NCI-H1092 (cell line): ENCODE measurements at places on chromosomes 5 and 9.

- no peak for DNase-seq
Measured at GRCh38 chr9:129933185-129934040, 98.2 kb downstream of the USP20 start.

DNA sequence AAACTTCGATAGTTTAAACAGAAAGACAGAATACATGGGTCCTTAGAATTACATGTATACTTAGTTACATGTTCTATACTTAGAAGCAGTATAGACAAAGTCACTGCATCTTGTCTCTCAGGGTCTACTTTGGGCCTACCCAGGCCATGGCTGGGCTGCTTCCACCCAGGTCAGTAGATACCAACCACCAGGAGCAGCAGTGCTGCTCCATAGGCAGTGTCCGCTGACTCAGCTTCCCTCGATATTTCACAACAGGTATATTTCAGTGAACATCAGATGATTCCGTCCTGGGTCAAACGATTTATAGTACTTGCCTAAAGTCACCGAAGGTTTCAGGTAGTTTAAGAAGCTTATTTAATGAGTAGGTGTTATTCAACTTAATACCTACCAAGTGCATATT lies 18.0 kb downstream of the IARS1 start:
- DNase-seq = no peak

GRCh38 chr9:129610473-129611306 lies 10.2 kb downstream of the C9orf50 start:
- DNase-seq = peak; percentile 29

DNA sequence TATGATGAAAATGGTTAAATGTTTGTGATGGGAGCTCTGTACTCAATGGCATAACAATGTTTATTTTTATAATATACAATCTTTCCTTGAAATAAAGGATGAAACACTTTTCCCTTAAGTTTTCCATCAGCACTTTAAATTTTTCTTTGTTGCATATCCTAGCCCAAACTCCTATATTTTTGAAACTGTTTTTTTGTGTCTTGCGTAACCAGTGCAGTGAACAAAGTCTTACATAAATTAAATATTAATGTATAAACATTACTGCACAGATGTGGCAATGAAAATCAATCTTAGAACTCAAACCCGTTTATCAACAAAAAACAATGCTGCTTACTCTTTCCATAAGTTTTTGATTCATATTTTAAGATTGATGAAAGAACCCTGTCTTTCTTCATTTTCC lies 34.1 kb upstream of the IL31RA start:
- no peak for DNase-seq

DNA sequence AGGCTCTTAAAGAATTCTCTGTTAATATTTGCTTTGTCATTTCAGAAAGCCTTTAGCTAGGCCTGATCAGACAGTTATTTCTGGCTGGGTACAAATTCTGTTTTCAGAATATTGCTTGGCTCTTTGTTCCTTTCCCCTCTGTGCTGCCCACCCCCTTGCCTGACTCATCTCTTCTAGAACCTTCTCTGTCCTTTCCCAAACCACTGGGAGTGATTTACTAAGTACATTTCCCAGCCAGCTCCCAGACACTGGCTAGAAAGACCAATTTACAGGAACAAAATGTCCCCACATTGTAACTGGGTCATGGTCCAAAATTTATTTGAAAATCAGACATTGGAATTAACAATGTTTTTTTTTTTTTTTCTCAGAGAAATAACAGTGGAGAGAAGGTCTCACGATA lies 133.1 kb upstream of the MAP1B start:
- DNase-seq = no peak

GRCh38 chr9:76419782-76420380 lies 25.7 kb upstream of the RFK start:
- DNase-seq = no peak

DNA sequence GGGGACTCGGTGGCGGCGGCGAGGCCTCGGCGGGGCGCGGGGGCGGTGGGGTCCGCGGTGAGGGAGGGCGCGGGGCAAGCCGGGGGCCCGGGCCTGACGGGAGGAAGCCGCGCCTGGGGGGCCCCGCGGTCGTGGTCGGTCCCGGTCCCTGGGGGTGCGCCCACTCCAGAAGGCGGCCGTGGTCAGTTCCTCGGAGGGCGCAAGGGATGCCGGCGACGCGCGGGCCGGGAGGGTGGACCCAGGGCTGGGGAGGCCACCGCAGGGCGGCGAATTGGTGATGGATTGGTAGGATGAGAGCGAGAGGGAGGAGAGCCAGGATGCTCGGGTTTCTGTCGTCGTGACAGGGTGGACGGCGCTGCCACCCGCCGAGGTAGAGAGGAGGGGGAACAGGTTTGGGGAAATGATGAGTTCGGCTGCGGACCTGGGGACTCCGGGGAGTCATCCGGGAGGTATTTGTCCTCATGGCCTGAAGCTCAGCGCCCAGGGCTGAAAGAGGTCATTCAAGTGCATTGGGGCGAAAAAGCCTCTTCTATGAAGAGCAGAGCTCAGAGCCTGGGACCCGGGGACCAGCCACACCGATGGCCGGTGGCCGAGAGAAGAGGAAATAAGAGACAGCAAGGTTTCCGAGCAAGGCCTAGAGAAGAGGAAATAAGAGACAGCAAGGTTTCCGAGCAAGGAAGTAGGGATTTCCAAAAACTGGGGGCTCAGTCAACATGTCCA lies 557 bp downstream of the GNG10 start:
- DNase-seq = peak; percentile 9

GRCh38 chr5:40093550-40093949 lies 586.2 kb upstream of the PTGER4 start:
- DNase-seq = no peak

- DNase-seq = no peak
Measured at GRCh38 chr9:2478421-2478820, 143.2 kb upstream of the VLDLR start.

GRCh38 chr9:110580850-110581249 lies 1.3 kb upstream of the SVEP1 start:
- DNase-seq = no peak

GRCh38 chr5:107088907-107089306 lies 581.8 kb downstream of the EFNA5 start:
- DNase-seq = no peak

GRCh38 chr9:9108641-9109040 lies 1309.1 kb upstream of the DMAC1 start:
- DNase-seq = no peak

DNA sequence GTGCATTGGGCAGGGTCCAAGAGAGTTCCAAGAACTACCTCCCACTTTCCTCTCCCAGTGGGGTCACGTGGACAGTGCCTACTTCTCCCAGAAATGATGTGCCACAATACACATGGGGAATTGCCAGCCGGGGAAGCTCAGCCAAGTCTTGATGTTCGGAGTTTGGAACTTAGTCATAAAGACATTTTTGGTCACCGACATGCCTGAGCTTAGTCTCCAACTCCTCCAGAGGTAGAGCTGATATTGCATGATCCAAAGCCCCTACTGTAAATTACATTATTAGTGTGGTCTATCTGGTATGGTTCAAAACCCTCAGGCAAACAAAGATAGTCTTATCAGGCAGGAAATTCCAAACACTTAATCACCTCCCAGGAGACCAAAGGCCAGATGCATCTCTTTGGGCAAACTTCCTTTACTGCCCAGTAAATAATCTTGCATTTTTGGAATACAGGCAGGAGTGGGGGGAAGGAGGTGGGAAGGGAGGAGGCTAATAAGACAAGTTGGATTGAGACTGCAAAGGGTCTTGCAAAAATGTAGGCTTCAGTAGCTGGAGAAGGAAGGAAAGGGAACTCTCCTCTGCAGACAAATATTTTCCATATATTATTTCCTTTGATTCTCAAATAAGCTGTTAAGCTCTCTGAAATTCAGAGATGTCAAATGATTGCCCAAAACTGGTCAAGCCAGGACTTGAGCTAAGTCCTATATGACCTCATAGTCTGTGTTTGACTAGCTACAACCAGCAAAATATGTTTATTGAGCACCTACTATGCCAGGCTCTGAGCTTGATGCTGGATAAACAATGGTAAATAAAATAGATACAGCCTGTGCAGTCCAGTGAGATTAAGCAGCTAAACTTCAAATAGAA lies 99.4 kb downstream of the DRD1 start:
- no peak for DNase-seq

GRCh38 chr5:58849921-58850667 lies 267.2 kb downstream of the RAB3C start:
- peak; percentile 21 for DNase-seq

- DNase-seq = no peak
Measured at GRCh38 chr9:127903557-127904475, 4.4 kb upstream of the ST6GALNAC6 start.

- peak; percentile 63 for DNase-seq
Measured at GRCh38 chr5:149320791-149321330, 24.4 kb upstream of the GRPEL2 start.

DNA sequence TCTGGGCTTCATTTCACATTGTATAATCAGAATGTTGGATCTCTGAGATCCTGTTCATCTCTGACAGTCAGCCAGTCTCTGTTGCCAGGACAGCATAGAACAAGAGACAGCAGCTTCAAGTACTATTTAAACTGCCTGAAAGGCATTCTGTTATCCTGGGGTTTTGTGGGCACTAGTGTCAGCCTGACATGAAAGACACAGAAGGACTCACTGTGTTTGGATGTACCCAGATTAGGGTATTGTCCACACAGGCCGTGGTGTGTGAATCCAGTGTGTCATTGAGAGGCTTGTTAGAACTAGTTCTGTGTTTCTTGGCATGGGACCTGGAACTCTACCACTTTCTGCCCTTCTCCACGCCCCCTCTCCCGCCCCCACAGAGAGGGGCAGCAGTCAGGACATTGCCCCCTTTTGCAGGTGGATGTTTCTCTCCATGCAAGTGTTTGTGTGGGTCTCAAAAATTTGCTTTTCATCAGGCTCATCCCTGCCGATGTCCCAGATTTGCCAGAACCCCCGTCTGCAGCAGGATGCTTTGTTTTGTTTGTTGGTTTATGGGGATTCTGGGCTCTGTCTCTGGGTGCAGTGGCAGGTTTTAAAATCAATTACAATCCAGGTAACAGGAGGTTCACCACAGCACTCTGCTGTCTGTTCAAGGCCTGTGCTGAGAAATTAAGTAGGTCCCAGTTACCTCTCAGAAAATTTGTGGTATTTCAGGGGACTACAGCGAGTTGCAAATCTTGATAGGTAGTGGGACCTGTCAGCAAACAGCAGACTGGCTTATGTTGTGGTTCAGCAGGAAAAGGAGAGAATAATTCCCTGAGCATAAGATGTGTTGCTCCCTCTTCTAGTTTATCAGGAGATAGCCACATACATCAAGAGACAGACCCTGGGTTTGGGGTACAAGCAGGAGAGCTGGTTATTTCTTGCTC lies 144.6 kb downstream of the DOCK2 start:
- no peak for DNase-seq

GRCh38 chr9:126125177-126125576 lies 201.5 kb upstream of the MVB12B start:
- no peak for DNase-seq

DNA sequence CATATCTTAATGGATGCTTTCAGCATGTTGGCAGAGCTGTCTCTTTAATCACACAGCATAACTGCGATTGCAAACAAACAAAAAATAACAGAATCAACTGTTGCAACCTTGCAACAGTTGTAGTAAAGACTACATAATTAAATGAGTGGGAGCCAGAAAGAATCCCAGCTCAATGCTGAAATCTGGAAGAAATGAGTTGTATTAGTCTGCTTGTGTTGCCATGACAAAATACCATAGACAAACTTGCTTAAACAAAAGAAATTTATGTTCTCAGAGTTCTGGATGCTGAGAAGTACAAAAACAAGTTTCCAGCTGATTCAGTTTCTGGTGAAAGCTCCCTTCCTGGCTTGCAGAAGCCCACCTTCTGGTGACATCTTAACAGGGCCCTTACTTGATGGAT lies 260.9 kb upstream of the TUSC1 start:
- DNase-seq = no peak

- no peak for DNase-seq
Measured at GRCh38 chr5:81906086-81906485, 65.7 kb upstream of the ATG10 start.

DNA sequence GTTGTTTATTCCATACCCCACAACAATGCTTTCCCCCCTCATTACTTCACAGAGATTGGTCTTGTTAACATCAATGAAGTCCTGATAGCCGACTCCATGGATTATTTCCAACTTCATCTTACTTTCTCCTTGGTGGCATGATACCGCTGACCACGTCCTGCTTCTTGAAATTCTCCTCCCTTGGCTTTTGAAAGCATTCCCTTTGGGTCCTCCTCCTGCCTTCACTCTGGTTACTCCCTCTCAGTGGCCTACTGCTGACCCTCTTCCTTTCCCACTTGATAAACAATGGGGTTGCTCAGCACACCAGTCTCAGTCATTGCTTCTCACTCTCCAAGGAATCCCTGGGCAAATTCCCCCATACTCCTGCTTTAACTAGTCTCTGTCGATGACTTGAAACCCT lies 283.9 kb downstream of the SEC61B start:
- DNase-seq = no peak

- DNase-seq = peak; percentile 60
Measured at GRCh38 chr9:13552606-13553215, 273.2 kb upstream of the MPDZ start.

GRCh38 chr5:121887727-121888126 lies 36.0 kb downstream of the FTMT start:
- DNase-seq = no peak

GRCh38 chr5:38112938-38113337 lies 145.4 kb upstream of the EGFLAM start:
- DNase-seq = no peak

DNA sequence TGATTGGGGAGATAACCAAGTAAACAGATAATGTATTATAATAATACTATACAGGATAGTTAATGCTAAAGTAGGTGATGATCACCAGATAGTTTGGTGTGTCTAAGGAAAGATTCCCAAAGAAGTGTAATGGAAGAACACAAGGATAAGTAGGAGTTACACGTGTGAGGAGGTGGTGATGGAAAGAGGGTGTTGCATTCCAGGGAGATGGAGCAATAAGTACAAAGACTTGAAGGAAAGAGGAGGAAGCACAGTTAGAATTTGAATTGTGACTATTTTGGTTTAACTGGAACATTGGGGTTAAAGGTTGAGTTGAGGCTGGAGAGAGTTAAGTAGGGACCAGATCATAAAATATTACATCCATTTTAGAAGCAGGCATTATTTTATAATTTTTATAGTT lies 76.9 kb downstream of the IPO11 start:
- no peak for DNase-seq

DNA sequence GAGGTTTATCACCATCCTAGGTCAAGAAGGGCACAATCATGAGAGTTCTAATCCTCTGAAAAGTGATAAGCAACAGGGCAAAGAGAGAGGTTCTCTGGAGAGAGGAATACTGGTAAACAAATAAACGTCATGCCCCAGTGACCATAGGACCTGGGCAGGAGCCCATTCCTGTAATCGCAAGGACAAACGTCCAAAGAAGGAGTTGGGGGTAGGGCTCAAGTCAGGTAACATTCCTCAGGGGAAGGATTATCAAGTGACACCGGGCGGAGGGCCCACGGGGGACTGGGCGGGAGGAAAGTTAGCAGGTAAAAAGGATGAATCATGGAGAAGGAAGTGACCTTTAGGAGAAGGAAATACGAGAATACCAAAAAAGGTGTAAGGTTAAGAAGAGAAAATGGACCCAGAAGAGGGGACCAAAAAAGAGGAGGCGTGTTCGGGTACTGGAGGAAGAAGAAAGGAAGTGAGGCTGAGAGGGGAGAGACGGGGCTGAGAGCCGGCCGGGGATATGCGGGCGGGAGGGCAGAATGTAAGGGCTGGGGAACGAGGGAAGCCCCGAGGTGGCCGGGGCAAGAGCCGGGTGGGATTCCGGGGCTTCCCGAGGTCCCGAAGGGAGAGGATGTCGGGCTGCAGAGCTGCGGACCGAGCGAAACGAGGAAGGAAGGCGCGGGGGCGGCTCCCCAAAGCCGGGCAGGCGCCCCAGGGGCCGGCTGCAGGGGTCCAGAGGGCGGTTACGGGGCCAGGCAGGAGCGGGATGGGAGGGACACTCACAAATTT lies 583 bp downstream of the DIAPH1 start:
- DNase-seq = no peak

- no peak for DNase-seq
Measured at GRCh38 chr5:82346399-82347165, 68.4 kb upstream of the RPS23 start.
